ENCODE measurements at places on chromosomes 11 and 22. TPM values are rescaled to one million over a fixed set of nuclear protein-coding genes. Genes with fewer than 3 reads are reported as not detected.

OR2AG1 gene
- total RNA-seq: not detected

NELL1 gene
- not detected for total RNA-seq

OR5A1 gene
- not detected for total RNA-seq

MFRP gene
- total RNA-seq: not detected

OR5A2 gene
- total RNA-seq: not detected
